Germinal center (tissue), 1 donor: ENCODE measurements at places on chromosomes 6 and 20.
A peak's percentile ranks its signal among the peaks of the same experiment; 100 is the strongest.

- DNase-seq: no peak
Measured at GRCh38 chr6:84467296-84467695, 239.9 kb upstream of the CEP162 start.

DNA sequence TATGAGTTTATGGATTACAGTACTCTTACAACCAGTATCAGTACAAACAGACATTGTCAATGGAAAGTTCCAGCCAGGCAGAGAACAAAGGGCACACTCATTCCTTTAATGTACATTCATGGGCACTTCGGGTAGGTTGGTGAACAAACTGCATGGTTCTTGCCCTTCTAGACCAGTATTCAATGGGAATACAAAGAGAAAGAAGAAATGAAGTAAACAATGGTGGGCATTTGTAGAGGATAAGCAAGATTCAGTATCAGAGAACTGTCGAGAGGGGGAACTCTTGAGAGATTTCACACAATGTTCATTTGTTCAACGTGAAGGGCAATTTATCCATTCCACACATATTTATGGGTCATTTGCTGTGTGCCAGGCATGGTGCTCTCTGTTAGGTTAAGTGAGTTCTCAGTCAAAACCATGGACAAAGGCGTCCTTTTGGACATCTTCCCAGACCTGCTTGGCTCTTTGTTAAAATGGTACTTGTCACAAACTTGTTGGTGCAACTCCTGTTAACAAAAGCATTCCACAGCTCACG is 714.8 kb downstream of the DHX35 start:
- no peak for DNase-seq

- no peak for DNase-seq
Measured at GRCh38 chr6:142935553-142936517, 9.1 kb downstream of the HIVEP2 start.

DNA sequence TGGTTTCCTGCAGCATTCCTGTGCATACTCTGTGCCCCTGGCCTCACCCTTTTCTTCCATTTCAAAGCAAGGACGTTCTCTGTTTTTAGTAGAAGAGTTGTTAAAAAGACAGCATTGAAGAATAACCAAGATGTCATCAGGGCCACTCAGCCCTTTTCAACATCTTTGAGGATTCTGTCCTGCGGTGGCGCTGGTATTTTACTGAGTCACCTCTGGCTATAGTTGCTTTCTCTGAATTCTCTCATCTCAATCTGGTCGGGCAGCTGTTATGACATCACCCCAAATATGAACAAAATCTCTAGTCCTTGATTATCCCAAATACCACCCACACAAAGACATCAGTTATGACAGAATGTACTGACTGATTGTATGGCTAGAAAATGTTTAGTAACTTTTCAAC is 204.2 kb downstream of the GRIK2 start:
- no peak for DNase-seq

DNA sequence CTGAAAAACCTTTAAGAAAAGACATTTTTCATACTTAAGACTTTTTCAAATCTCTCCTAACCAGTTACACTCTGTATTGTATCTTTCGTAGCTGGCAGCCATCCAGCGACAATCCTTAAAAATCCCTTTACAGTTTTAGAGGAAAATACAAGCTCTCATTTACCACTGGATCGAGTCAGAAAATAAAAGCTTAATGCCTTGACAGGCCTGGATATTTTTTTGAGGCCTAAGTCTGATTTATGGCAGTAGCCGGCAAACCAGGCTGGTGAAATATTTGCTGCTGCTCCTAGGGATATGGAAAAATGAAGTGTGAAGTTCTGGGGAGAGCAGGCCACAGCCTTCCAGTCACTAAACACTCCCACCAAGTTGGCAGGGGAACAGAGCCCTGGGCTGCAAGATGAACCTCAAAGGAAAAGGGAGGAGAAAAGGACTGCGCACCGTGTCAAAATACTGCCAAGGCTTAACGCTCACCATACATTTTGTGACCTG is 213.0 kb upstream of the SUPT3H start:
- no peak for DNase-seq

DNA sequence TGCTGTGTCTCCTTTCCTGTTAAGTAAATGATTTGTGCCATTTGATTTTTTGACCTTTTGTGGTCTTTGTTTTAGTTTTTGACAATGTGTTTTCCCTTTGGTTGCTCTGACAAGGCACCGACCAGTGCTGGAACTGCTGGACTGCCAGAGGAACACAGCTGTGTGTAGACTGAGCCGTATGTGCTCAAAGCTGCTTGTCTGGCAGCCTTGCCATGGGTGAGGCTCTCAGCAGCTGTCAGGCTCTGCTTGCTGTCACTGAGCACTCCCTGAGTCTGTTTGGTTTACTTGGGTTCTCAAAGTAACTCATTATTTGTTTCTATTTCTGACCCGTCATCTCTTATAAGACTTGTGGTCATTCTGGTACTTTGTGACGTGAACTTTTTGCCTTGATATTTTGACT is 15.1 kb upstream of the SNRPB start:
- no peak for DNase-seq

DNA sequence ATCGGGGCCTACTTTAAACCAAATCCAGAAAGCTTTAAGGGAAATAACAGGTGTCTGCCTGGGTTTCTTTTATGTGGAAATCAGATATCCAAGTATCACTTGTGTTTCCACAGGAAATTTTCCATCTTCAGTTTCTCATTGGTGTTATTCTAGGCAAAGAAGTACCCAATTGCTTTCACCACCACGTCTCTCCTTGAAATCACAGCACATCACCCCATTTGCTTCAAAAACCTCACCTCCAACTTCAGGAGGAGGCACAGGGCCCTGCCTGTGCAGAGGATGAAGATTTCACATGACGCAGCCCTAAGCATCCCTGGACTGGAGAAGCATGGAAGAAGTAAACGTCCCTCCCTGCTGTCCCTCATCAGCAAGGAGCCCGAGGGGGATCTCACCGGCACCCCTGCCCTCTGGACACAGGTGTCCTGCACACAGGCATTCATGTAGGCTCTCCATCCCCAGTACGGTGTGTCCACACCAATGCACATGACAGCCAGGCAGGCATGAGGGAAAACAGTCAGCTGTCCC is 182.3 kb downstream of the TBXT start:
- DNase-seq: no peak

GRCh38 chr6:71335544-71335943 is 46.9 kb downstream of the OGFRL1 start:
- no peak for DNase-seq

DNA sequence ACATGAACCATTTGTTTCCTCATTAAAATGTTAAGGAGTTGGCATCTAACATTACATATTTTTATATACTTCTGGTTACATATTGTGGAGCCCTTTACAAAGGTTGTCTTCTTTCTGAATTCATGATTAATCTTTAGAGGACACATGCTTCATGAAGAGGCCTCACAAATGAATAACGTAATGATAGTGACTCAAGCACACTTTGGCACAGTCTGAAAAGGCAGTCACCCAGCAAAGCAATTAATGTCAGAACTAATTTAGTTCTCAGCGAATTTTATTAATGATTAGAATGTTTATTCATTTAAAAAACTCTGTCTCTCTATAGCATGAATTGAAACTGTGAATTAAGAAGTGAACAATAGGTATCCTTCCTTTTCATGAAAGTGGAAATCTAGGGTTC is 854.2 kb downstream of the PHF3 start:
- DNase-seq: no peak

GRCh38 chr6:99093456-99094190 is 145.9 kb upstream of the FBXL4 start:
- no peak for DNase-seq

GRCh38 chr6:40492187-40492586 is 95.0 kb downstream of the LRFN2 start:
- no peak for DNase-seq

DNA sequence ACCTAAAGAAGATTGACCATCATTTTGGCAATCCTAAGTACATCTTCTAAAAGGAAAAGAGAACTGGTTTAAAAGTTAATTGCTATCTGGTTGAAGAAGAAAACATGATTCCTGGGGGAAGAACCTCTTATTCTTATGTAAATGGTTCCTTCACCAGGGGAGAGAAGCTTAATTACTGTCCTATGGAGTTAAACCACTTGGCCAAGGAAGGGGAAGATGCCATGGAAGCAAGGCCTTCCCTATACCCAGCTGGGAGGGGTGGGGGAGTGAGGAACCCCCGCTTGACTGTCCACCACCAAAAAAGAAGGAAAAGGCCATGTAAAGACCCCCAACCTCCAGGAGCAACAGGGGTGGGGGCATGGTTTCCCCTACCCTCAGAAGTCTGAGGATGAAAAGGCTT is 962.1 kb downstream of the GRIK2 start:
- DNase-seq: no peak

GRCh38 chr6:116120430-116120829 is 5.5 kb downstream of the COL10A1 start:
- no peak for DNase-seq

DNA sequence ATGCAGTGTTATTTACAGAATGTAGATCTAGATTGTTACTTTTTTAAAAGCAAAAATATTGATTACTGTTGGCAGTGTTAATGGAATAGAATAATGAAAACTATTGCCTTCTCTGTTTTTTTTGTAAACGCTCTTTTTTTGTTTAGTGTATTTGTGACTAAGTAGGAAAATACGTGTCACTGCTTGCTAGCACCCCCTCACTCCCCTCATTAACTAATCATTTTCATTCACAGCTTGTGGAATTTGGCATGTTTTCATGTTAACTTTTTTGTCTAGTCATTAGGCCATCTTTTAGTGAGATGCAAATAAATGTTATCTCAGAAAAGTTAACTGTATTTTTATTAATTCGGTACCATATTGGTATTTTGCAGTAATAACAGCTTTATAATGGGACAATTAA is 29.8 kb downstream of the ADGRG6 start:
- DNase-seq: no peak

GRCh38 chr6:123276546-123276980 is 280.5 kb downstream of the CLVS2 start:
- DNase-seq: no peak

DNA sequence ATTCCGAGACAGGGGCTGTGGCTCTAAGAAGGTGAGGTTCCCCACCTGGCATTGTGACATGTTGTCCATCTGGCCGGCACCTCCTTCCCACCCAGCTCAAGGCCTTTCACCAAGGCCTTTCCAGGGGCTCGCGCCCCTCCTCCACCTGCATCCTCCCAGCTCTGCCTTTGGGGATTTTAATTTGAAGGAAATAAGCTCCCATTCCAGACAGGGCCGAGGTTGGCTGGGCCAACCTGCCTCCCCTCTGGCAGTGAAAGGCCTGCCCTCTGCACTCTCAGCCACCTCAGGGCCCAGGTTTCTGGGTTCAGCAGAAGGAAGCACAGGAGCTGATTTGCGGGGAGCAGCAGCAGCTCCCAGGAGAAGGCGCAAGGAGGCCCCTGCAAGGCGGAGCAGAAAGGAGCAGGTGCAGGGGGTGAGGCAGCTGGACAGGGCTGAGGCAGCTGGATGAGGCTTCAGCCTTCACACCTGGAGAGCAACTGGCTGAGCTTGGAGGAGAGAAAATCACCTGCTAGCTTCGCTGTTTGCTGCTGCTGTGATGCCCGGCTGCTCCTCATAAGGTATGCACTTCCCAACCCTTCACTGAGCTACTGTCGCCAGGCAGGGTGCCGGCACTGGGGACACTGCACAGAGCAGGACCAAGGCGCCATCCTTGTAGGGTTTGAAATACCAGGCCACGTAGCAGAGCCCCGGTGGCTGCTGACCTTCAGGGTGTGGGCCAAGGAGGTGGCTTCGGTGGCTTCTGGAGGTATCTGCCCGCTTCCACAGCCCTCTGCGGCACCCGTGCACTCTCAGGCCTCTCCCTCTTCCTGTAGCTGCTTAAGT is 147.0 kb downstream of the SYNDIG1 start:
- DNase-seq: no peak

- DNase-seq: peak; percentile 46
Measured at GRCh38 chr6:42960243-42961019, at the start of gene GNMT. TSS of gene GNMT (plus strand) at chr6:42960754. CDS start at chr6:42960768, 14 bp downstream.

DNA sequence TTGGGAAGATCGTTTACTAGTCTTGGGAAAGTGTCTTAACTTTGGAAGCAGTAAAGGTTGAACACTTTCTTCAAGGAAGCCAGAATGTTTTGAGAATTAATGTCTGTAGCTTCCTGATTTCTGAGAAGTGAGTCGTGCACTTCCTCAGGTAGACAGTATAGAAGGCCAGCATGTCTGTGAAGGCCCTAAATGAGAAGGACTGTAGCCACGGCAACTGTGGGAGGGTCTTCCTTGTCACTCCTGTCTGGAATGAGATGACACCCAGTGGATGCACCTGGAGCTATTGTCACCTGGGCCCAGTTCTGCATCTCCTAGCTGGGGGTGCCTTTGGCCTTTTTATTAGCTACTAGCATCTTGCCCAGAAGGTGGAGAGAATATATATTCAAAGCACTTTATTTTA is 8.8 kb downstream of the STX16 start:
- DNase-seq: no peak

DNA sequence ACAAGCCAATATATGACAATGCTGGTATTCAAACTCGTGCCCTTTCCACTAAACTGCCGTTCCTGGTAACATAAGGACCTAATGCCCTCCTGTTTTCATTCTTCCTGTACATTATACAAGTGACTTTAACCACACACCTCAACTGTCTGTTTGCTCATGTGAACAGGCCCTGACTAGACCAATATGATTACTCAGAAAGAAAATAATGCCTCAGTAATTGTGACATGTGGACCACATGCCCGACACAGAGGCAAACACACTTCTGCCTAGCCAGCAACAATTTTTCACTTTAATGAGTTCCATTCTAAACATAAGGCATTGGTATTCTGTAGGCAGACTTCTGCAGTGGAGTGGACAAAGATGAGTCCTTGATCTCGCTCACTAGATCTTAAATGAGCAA is 30.0 kb downstream of the SLC22A16 start:
- DNase-seq: no peak

GRCh38 chr6:37565267-37566110 is 65.8 kb upstream of the CCDC167 start:
- no peak for DNase-seq

DNA sequence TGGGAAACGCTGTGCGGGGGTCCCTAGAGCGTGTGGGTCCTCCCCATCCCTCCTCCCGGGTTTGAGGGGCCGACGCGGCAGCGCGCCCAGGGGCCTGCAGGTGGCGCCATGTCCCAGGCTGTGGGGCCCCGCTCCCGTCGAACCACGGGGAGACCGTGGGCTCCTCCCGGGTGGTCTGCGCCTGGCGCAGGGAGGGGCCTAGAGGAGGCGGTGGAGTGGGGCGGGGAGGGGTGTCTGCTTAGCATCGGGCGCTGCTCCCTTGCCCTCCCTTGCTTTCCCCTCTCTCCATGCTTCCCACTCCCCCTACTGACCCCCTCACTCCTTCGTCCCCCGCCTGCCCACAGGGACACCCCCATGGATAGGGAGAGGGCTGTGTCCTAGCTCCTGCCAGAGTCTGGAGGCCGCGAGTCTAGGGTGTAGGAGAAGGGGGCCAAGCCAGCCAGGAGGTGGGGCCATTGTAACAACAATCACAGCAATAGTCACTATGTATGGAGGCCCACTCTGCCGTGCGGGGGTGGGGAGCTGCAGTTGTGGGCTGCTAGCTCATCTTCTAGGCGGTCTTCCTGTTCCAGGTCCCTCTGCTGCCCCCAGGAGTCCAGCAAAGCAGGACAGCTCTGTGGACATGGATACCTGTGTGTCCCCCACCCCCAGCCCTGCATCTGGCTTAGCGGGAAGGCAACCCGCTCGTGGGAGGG is 51.7 kb downstream of the CHMP4B start:
- peak; percentile 81 for DNase-seq
